Activated naive CD4-positive, alpha-beta T cell treated with anti-CD3 and anti-CD28 coated beads, Interleukin-2, amount 10 ng/mL, durations not matched to agents 7 days and 5 days (primary cell): ENCODE measurements at places on chromosomes 2 and 18.

DNA sequence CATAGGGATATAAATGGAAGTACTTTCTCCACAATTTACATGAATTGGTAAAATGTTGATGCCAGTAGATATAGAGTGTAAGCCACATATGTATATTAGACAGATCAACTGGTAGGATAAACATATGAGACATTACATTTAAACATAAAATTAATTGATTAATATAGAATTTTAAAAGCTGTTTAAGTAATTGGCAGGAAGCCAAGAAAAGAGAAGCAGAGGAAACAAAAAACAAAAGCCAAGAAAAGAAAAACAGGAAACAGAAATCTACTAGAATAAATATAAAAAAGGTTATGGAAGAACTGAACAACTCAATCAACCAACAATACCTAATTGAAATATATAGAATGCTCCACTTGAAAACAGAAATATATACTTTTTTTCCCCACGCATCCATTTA is 920.1 kb upstream of the TMEFF2 start:
- no peak overlapping the region for H3K27ac ChIP-seq
- H3K4me3 ChIP-seq: no peak overlapping the region
- no peak for DNase-seq
- no peaks in the 10 kb centered on the region for H3K36me3 ChIP-seq
- no peaks in the 10 kb centered on the region for H3K4me1 ChIP-seq
- H3K27me3 ChIP-seq: no peaks in the 10 kb centered on the region

DNA sequence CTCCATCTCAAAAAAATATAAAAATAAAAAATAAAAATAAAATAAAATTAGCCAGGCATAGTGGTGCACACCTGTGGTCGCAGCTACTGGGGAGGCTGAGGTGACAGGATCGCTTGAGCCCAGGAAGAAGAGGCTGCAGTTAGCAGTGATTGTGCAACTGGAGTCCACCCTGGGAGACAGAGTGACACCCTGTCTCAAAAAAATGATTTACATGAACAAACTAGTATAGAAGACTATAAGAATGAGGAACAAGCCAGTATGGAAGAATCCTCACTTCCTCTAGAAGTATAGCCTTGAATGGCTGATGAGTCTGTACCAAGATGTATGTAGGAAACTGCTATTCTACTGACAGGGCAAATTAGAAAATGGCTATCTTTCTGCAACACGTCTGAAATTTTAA is 10.9 kb downstream of the YES1 start:
- no peak overlapping the region for H3K4me3 ChIP-seq
- no peaks in the 10 kb centered on the region for H3K27me3 ChIP-seq
- peaks cover 57% of the 10 kb centered on the region for H3K4me1 ChIP-seq
- no peak for DNase-seq
- no peak overlapping the region for H3K27ac ChIP-seq
- H3K36me3 ChIP-seq: peaks cover 1% of the 10 kb centered on the region

GRCh38 chr2:237322564-237322963 is 91.4 kb downstream of the COL6A3 start:
- H3K27ac ChIP-seq: no peak overlapping the region
- H3K4me3 ChIP-seq: no peak overlapping the region

DNA sequence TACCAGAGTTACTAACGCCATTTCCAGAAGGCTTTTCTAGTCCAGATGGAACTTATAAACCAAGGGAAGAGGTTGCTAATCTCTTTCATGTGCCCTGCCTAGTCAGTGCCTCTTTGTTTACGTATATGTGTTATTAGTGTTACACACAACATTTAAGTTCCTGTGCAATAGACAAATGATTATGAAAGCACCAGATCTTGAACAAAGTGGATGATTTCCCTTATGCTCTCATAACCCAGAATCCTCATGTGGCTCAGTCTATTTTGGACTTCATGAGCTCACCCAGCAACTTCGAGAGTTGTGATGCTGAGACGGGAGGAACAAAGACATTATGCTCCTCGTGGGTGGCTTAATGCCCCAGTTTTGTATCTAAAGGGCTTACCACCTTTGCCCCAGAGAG is 214.4 kb upstream of the SP5 start:
- H3K27ac ChIP-seq: no peak overlapping the region
- H3K4me3 ChIP-seq: no peak overlapping the region
- H3K27me3 ChIP-seq: peaks cover 50% of the 10 kb centered on the region
- no peak for DNase-seq
- H3K36me3 ChIP-seq: no peaks in the 10 kb centered on the region
- H3K4me1 ChIP-seq: peaks cover 17% of the 10 kb centered on the region

DNA sequence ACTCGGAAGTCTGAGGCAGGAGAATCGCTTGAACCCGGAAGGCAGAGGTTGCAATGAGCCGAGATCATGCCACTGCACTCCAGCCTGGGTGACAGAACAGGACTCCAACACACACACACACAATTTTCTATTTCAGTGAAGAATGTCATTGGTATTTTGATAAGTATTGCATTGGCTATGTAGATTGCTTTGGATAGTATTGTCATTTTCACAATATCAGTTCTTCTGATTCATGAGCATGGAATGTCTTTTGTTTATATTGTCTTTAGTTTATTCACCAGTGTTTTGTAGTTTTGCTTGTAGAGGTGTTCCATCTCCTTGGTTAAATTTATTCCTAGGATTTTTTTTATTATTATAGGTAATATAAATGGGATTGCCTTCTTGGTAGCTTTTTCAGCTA is 693.4 kb upstream of the SYT4 start:
- H3K27ac ChIP-seq: no peak overlapping the region
- H3K36me3 ChIP-seq: no peaks in the 10 kb centered on the region
- no peaks in the 10 kb centered on the region for H3K4me1 ChIP-seq
- no peak for DNase-seq

- no peaks in the 10 kb centered on the region for H3K27me3 ChIP-seq
- no peak for DNase-seq
- peaks cover 24% of the 10 kb centered on the region for H3K36me3 ChIP-seq
- H3K4me1 ChIP-seq: peaks cover 7% of the 10 kb centered on the region
These were observed 188.9 kb upstream of the ITGA4 start for GRCh38 chr2:181268174-181268867.

GRCh38 chr18:5318061-5318700 is 22.7 kb upstream of the ZBTB14 start:
- no peaks in the 10 kb centered on the region for H3K36me3 ChIP-seq
- H3K27ac ChIP-seq: no peak overlapping the region
- no peaks in the 10 kb centered on the region for H3K27me3 ChIP-seq
- no peak overlapping the region for H3K4me3 ChIP-seq
- no peaks in the 10 kb centered on the region for H3K4me1 ChIP-seq

DNA sequence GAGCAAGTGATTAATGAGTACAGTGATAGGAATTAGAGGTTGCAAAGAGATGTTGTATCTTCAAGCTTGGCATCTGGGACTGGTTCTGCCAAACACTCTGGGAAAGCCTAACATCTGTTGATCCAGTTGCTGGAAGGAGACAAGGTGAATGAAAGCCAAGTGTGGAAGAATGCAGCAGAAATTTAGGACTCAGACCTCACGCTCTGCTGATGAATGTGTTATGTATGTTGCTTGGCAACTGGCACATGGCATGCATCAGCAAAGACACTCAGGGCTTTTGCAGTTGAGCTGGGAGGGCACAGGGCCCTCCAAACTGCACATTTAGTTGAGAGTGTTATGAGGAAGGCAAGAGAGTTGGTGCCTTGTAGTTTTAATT is 105.5 kb downstream of the COLEC12 start:
- H3K4me3 ChIP-seq: no peak overlapping the region
- H3K27ac ChIP-seq: no peak overlapping the region
- H3K27me3 ChIP-seq: peaks cover 6% of the 10 kb centered on the region
- H3K4me1 ChIP-seq: no peaks in the 10 kb centered on the region
- DNase-seq: no peak

GRCh38 chr2:225597911-225598310 is 198.4 kb downstream of the NYAP2 start:
- H3K4me1 ChIP-seq: no peaks in the 10 kb centered on the region
- no peak overlapping the region for H3K4me3 ChIP-seq
- no peaks in the 10 kb centered on the region for H3K27me3 ChIP-seq
- no peak overlapping the region for H3K27ac ChIP-seq

DNA sequence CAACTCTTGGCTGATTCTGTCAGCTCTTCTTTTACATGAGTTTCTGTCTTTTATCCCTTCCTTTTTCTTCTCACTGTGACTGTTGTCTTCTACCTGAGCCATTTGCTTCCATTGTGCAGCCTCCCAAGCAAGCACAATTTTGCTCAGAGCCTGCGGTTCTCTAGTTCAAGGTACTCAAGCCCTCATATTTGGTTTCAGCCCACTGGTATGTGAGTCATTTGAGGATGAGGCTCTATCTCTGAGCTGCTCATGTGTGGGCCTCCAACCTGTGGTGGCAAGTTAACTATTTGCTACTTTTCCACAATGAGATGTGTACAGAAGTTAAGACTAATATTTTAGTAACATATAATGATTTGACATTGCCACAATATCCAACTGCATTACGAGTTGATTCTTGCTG is 183.0 kb downstream of the PHLPP1 start:
- no peak overlapping the region for H3K4me3 ChIP-seq
- H3K4me1 ChIP-seq: no peaks in the 10 kb centered on the region
- no peaks in the 10 kb centered on the region for H3K27me3 ChIP-seq
- no peak for DNase-seq
- no peaks in the 10 kb centered on the region for H3K36me3 ChIP-seq

DNA sequence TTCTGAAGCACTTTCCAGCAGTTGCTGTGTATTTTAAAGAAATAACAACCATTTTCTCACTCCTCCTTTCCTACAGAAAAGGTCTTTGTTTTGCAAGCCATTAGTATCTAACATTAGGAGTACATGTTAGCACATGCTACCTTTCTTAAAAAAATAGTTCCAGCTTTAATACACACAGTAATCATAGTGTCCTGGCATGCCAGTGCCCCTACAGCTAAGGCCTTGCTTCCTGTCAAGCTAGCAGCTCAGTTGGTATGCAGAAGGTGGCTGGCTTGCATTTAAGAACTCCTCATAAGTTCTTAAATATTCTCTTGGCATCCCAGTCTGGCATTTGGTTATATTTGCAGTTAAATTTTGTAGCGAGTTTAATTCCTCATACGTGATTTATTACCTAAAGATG is 141.3 kb upstream of the IL1R2 start:
- no peak for DNase-seq
- H3K4me3 ChIP-seq: no peak overlapping the region
- H3K27me3 ChIP-seq: no peaks in the 10 kb centered on the region
- peaks cover 58% of the 10 kb centered on the region for H3K36me3 ChIP-seq

GRCh38 chr2:196233021-196233804 is 61.8 kb upstream of the STK17B start:
- H3K27me3 ChIP-seq: no peaks in the 10 kb centered on the region
- H3K4me1 ChIP-seq: peaks cover 93% of the 10 kb centered on the region
- DNase-seq: no peak
- peak overlapping the region; percentile 91 for H3K27ac ChIP-seq
- no peak overlapping the region for H3K4me3 ChIP-seq
- H3K36me3 ChIP-seq: peaks cover 16% of the 10 kb centered on the region

GRCh38 chr2:115294999-115295398 is 852.6 kb downstream of the DPP10 start:
- H3K36me3 ChIP-seq: no peaks in the 10 kb centered on the region
- DNase-seq: no peak
- no peak overlapping the region for H3K27ac ChIP-seq
- H3K27me3 ChIP-seq: no peaks in the 10 kb centered on the region
